Colonic mucosa (tissue), 4 donors: ENCODE measurements at places on chromosomes 12 and 14.

DNA sequence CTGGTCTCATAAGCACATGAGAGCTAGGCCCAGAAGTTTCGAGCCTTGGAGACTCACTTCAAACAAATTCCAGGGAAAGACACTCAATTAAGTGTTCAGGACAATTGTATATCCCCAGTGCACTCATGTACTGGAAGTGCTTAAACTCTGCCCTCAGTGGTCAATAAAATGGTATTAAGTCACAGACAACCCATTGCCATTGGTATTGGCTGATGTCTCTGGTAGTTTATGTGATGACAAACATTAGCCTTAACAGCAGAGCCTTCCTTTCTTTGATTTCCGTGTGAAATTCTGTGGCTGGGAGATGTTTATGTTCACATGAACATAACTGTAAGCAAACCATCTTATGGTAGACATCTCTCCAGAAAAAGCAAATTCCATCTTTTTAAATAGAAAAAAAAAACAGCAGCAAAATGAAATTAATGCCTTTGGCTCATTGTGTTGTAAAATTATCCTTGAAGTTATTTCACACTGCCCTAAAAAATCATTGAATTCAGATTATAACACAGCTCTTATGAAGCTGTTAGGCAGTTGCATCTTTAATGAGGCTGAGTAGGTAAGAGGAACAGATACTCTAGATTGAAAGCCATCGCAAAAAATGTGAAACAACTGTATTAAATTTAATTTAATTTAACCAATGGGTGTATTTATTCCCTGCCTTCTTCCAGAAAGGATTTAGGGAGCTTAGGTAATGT is 216.2 kb upstream of the PLEKHG7 start:
- no peaks in the 10 kb centered on the region for H3K36me3 ChIP-seq
- no peak for DNase-seq
- no peak overlapping the region for H3K27ac ChIP-seq
- H3K4me3 ChIP-seq, result no peak overlapping the region

DNA sequence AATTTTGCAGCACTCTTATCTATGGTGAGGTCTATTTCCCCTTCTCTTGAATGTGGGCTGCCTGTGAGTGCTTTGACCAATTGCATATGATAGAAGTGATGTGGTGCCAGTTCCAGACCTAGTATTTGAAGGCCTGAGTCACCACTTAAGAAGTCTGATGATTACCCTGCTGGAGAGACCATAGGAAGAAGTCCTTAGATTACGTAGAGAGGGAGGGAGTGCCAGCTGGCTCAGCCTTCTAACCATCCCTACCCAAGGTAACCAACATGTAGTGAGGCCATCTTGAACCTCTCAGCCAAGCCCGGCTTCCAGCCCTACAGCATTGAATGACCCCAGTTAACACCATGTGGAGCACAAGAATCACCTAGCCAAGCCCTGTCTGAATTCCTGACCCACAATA is 166.9 kb downstream of the NELL2 start:
- H3K4me1 ChIP-seq, result no peaks in the 10 kb centered on the region
- no peak overlapping the region for H3K4me3 ChIP-seq
- H3K27me3 ChIP-seq, result no peaks in the 10 kb centered on the region
- H3K27ac ChIP-seq, result no peak overlapping the region

- H3K27ac ChIP-seq, result peak overlapping the region; percentile 65
- no peak overlapping the region for H3K4me3 ChIP-seq
- no peaks in the 10 kb centered on the region for H3K27me3 ChIP-seq
- DNase-seq, result no peak
Observed at GRCh38 chr14:69711477-69711876, 55.5 kb upstream of the SRSF5 start.

DNA sequence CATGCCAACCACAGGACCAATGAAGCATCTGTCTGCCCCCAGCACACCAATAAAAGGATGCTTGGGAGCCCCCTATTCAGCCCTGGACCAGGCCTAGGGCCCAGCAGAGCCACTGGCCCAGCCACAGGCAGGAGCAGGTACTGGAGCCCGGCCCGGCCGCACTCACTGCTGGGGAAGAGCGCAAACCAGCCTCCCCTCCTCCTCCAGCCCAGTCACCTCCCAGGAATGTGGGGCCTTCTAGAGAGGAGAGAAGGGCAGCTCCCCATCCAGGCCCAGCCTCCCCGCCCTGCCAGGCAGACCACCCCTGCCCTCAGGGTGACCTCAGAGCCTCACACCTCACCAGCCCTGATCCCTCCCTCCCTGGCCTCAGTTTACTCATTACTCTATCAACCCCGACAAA is 56.2 kb downstream of the CCNK start:
- no peak for DNase-seq
- no peaks in the 10 kb centered on the region for H3K36me3 ChIP-seq
- no peak overlapping the region for H3K4me3 ChIP-seq
- no peaks in the 10 kb centered on the region for H3K4me1 ChIP-seq
- H3K27ac ChIP-seq, result peak overlapping the region; percentile 32

GRCh38 chr14:35760143-35760542 is 49.0 kb downstream of the RALGAPA1 start:
- no peaks in the 10 kb centered on the region for H3K27me3 ChIP-seq
- DNase-seq, result no peak
- no peak overlapping the region for H3K27ac ChIP-seq

GRCh38 chr14:49294621-49295148 is 291.5 kb downstream of the RPS29 start:
- no peaks in the 10 kb centered on the region for H3K27me3 ChIP-seq
- no peaks in the 10 kb centered on the region for H3K36me3 ChIP-seq
- no peak overlapping the region for H3K4me3 ChIP-seq
- H3K4me1 ChIP-seq, result no peaks in the 10 kb centered on the region
- no peak overlapping the region for H3K27ac ChIP-seq

DNA sequence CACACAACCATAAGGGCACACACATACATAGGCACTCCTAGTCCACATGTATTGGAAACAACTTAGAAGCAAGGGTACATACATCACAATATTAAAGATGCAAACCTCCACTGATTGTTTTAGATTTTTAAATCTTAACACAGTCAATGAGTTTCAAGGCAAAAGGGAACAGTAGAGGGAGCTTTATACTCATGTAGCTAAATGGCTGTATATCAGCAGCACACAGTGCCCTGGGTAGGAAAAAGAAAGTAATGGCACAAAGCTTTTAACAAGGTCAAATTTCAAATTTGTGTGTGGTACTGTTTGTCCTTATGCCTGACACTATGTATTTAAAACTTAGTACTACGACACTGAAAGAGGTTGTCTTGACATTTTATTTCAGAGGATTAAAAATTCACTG is 262.0 kb downstream of the MED13L start:
- no peak overlapping the region for H3K4me3 ChIP-seq
- H3K27me3 ChIP-seq, result no peaks in the 10 kb centered on the region
- peaks cover 4% of the 10 kb centered on the region for H3K36me3 ChIP-seq
- no peaks in the 10 kb centered on the region for H3K4me1 ChIP-seq
- DNase-seq, result no peak
